ENCODE measurements at places on chromosomes 13 and 19. TPM values are rescaled to one million over a fixed set of nuclear protein-coding genes. Genes with fewer than 3 reads are reported as not detected.
A peak's percentile ranks its signal among the peaks of the same experiment; 100 is the strongest.

GRCh38 chr19:1250437-1251260 lies 2.3 kb downstream of the MIDN start:
- peak; percentile 67 for DNase-seq

DNA sequence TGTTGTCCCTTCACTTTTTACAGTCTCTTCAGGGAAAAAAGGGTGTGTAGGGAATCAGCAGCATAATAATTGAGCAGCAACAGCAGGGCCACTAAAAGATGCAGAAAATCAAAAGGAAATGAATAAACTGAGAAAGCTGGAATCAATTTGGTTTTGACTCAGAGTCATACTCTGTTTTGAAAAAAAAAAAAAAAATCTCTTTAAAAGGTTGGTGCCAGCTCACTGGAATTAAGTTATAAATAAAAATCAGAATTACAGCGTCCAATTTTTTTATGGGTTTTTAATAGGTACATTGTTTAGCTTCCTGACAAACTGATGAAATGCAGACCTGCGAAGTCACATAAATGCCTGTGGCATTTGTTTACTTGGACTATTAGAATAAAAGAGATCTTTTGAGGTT lies 231.9 kb downstream of the COG6 start:
- no peak for DNase-seq

GRCh38 chr13:114034481-114034891 lies 60.6 kb upstream of the C13orf46 start:
- peak; percentile 57 for DNase-seq

DNA sequence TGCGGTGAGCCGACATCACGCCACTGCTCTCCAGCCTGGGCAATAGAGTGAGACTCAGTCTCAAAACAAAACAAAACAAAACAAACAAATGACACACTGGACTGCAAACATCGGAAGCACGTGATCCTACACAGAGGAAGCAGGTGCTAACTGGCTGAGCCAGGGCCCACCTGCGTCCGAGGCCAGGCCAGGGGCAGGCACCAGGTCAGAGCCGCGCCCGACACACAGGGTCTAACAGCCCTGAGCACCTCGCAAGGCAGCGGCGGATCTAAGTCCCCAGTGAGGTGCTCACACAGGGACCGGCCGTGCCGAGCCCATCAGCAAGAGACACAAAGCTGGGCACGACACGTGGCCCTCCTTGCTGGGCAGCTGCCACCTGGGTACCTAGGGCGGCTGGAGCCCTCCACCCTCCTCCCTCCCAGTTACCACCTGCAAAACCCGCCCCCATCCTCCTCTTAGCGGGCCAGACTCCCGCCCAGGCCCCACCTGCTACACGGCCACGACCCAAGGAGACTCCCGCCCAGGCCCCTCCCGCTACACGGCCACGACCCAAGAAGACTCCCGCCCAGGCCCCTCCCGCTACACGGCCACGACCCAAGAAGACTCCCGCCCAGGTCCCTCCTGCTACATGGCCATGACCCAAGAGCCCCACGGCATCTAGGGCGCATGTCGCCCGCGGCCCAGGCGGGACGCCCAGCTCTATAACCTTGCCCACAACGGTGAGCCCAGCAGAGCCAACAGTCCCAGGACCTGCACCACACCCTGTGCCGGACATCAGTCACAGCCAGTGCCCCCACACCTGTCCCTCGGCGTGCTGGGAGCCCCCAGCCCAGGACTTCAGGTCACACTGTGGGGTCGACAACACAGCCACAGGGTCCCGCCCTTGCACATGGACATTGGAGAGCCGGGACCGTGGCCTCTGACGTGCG lies 15.6 kb downstream of the AP3D1 start:
- DNase-seq = no peak

DNA sequence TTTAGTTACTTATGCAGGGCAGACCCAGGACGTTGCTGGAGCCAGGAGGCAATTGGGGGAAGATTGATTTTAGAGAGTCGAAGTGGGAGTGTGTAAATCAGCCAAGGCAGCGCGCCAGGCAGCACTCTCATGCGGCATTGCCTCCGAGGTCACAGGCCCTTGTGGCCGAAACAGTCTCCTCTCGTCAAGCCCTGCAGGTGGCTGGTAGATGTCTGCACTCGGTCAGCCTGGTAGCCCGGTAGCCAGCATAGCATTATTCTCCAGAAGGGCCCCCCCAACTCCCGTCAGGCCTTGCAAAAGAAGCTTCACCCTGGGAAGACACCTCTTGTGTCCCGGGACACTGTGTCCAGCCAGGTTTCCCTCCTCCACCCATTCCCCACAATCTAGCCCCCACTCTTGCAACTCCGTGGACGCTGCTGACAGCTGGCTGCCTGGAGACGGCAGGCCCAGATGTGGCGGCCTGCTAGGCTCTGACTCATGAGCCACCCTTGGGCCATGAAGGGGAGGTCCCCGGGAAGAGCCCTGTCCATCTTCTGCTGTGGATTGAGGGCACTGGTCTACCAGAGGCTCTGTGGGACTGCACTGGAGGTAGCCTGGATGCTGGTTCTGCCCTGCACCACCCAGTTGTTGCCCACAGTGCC lies 2.6 kb upstream of the PEPD start:
- peak; percentile 21 for DNase-seq

Gene CEACAM19
- 9.9 TPM for polyA plus RNA-seq

Gene ZNF490
- 3.9 TPM for polyA plus RNA-seq
